ENCODE measurements at places on chromosomes 3 and 15.

- DNase-seq, result no peak
These were observed 8.4 kb downstream of the DUOX2 start for GRCh38 chr15:45105586-45105985.

DNA sequence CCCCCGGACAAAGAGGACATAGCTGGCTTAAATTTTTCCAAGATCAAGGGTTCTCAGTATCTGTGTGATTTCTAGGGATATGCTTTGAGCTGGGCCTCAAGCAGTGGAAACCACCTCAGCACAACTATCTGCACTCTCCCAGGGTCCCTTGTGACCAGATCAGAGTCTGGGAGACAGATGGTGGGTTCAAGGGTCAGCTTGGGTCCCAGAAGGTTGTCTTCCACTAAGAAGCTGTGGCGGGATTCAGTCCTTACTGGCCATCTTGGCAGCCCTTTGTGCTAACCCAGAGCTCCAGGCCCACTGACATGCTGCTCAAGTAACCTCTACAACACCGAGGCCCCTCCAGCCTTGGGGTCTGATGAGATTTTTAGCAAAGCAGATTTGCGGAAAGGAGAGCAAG is 2.7 kb downstream of the INSYN1 start:
- no peak for DNase-seq

GRCh38 chr3:140574375-140574774 is 103.5 kb upstream of the TRIM42 start:
- no peak for DNase-seq

- DNase-seq, result no peak
These were observed 15.8 kb downstream of the SPTSSB start for GRCh38 chr3:161355508-161355907.

GRCh38 chr3:123449102-123449996 is 459 bp upstream of the ADCY5 start:
- no peak for DNase-seq

DNA sequence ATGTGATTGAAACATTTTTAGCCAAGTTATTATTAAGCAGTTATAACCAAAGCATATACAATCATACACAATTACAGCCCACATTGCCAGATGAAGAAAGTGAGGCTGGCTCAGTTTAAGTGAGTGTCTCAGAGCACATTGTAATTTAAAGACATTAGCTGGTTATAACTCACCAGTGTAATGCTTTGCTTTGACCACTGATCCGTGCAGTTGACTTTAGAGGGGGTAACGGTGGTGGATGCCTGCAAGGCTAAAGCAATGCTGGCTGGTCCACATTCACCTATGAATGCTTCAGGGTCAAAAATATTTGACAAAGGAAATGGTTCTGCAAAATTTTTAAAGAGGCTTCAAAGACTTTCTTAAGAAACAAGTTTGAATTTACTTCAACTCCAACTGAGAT is 1.2 kb downstream of the C3orf85 start:
- DNase-seq, result no peak

- no peak for DNase-seq
These were observed 182.8 kb downstream of the TLE3 start for GRCh38 chr15:69914960-69915359.

- no peak for DNase-seq
These were observed 46.0 kb downstream of the ITGA11 start for GRCh38 chr15:68385671-68386586.

- DNase-seq, result no peak
These were observed 4.2 kb upstream of the GMPPB start for GRCh38 chr3:49727924-49728361.

GRCh38 chr3:64743156-64743886 is 55.5 kb upstream of the ADAMTS9 start:
- no peak for DNase-seq

Data from NCI-H345 (cell line).